ENCODE measurements at places on chromosomes 16 and 17.

DNA sequence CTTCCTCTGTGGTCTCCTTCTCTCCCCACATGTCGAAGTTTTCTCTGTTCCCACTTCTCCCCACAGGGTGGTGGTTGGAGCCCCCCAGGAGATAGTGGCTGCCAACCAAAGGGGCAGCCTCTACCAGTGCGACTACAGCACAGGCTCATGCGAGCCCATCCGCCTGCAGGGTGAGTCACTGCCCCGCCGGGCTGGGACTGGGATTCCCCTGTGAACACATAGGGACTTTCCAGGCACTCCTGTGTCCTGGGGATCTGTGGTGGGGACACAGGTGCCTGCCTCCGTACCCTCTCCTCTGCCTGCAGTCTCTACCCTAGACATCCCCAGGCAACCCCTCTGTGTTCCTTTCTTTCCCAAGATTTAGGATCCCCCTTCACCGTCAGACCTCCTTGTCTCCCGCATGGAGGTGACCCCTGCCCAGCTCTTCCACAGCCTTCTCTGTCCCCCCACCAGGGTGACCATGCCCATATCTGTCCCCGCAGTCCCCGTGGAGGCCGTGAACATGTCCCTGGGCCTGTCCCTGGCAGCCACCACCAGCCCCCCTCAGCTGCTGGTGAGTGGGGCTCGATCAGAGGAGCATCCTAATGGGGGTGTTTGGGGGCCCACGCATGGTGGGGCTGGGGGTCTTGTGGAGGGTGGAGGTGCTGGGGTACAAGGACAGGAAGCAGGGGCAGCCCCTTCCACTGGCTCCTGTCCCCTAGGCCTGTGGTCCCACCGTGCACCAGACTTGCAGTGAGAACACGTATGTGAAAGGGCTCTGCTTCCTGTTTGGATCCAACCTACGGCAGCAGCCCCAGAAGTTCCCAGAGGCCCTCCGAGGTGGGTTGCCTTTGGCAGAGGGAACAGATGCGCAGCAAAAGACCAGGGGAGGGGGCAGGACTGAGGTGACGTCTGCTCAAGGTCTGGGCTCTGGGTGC is 5.8 kb downstream of the ITGAM start:
- peak; percentile 83 for DNase-seq

GRCh38 chr16:48833461-48833860 is 223.5 kb upstream of the N4BP1 start:
- DNase-seq, result no peak

- DNase-seq, result no peak
Measured at GRCh38 chr17:40159456-40159855, 17.8 kb upstream of the RAPGEFL1 start.

GRCh38 chr16:83813823-83814658 is 6.3 kb downstream of the HSBP1 start:
- DNase-seq, result no peak

DNA sequence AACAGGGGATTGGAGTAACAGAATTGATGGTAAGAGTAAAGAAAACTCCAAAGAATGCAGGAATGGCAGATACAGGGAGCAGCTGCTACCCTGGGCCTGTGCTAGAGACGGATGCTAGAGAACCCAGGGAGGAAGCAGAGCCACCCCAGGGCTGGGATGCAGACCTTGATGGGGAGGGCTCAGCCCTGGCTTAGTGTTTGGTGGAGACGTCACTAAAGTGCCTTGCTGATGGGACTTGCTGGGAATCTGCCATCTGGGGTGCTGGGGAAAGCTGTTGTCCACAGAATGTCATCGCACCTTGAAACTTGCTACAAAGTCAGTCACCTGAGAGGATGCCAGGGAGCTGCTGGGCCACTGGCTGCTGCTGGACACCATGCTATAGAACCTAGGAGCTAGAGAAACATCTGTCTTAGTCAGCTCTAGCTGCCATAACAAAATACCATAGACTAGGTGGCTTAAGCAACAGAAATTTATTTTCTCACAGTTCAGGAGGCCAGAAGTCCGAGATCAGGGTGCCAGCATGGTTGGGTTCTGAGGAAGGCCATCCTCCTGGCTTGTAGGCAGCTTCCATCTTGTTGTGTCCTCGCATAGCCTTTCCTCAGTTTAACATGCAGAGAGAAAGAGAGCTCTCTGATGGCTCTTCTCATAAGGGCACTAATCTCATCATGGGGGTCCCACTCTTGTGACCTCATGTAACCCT is 15.3 kb downstream of the MT1X start:
- no peak for DNase-seq

GRCh38 chr17:4005296-4006164 is 41.3 kb upstream of the ATP2A3 start:
- no peak for DNase-seq

DNA sequence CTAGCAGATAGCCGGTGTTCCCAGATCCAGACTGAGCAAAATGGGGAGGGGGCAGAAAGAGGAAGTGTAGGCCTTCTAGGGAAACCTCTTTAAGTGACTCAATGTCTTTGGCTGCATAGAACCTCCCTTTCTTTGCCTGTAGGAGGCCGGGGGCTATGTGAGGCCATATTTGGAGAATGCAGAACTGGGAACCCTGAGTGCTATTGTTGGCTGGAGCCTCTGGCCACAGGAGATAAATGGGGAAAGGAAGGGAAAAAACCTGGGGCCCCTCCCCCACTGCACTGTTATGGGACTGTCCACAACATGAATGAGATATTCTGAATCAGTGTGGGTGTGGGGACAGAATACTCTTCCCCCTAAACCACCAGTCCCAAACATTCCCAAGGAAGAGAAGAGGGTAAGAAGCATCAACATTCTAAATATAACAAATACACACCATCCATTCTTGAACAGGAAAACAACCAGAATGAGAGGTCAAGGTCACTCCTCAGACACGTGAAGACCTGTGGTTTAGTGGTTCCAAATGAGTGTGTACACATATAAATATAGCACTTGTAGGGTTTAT is 2.4 kb downstream of the VPS25 start:
- no peak for DNase-seq
